ENCODE measurements at places on chromosomes 6 and 20.

GRCh38 chr20:51512645-51513044 is 29.9 kb downstream of the NFATC2 start:
- DNase-seq: no peak

- DNase-seq: no peak
Observed at GRCh38 chr20:10306440-10307358, 88.1 kb downstream of the SNAP25 start.

DNA sequence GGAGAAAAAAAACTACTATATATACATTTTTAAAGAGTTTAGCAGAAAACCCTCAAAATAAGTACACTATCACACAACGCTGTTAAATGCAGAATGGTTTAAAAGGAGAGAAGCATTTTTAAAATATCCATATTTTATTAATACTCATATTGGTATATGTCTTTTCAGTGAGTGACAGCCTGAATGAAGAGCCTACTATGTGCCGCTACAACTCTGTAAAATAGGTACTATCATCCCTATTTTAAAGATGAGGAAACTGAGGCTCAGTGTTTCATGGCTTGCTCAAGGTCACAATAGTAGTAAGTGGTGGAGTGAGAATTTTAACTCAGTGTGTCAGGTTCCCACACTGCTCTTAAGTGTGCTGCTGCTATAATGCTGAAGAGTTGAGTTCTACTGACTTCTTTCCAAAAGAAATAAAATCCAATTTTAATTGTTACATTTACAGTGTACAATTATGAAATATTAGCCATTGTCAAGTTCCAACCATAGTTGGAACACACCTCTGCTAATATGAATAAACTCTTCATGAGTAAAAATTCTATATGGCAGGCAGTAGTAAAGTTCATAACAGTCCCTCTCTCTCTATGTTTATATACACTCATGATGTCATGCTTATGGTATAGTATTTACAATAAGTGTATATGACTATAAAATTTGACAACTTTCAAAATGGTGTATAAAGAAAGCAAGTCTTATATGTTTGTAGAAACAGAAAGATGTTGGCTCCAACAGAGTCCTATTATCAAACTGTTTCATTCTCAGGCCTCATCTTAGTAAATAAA is 3.1 kb downstream of the FAM184A start:
- no peak for DNase-seq

GRCh38 chr20:2455771-2456497 is 14.7 kb downstream of the SNRPB start:
- DNase-seq: no peak

- DNase-seq: no peak
Observed at GRCh38 chr20:4225745-4226144, 210.4 kb upstream of the RNF24 start.

DNA sequence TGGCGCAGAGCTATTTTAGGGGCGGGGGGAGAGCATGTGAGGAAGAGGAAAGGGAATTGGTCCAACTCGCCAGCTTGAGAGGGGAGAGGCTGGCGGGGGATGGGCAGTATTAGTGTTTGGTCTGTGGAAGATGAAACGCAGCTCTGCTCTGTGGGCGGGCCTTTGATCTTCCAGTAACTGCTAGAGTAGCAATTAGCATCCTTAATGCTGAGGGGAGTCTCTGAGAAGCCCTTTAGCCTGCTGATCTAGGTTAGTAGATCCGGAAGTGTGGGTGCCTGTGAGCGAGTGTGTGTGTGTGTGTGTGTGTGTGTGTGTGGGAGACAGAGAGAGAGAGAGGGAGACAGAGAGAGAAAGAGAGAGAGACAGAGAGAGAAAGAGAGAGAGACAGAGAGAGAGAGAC is 117.2 kb upstream of the BACH2 start:
- peak; percentile 55 for DNase-seq

- no peak for DNase-seq
Observed at GRCh38 chr6:137866200-137866913, 702 bp upstream of the TNFAIP3 start.

DNA sequence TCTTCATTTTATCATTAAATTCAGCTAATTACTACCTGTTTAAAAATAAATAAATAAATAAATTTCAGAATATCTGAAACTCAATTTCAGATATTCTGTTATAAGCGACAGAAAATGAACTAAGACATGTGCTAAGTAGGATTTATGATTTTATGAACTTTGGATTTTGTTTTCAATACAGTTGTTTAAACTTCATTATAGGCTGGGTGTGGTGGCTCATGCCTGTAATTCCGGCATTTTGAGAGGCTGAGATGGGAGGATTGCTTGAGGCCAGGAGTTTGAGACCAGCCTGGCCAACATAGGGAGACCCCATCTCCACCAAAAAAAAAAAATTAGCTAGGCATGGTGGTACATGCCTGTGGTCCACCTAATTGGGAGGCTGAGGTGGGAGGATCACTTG is 36.0 kb downstream of the AFG1L start:
- no peak for DNase-seq

DNA sequence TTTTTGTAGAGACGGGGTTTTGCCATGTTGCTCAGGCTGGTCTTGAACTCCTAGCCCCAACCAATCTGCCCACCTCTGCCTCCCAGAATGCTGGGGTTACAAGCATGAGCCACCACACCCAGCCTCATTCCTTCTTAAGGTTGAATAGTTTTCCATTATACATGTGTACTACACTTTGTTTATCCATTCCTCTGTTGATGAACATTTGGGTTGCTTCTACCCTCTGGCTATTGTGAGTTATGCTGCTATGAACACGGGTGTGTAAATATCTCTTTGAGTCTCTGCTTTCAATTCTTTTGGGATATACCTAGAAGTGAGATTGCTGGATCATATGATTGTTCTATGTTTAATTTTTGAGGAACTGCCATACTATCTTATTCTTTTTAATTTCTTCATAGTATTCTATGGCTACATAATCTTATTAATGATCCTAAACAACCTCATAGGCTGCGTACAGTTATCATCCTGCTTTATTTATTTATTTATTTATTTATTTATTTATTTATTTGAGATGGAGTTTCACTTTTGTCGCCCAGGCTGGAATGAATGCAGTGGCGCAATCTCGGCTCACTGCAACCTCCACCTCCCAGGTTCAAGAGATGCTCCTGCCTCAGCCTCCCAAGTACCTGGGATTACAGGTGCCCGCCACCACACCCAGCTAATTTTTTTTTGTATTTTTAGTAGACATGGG is 49.2 kb upstream of the TLDC2 start:
- no peak for DNase-seq

GRCh38 chr6:1024587-1024986 is 287.3 kb upstream of the FOXQ1 start:
- no peak for DNase-seq
